ENCODE measurements at places on chromosomes 7 and 10.

- DNase-seq: peak; percentile 28
These were observed 29.5 kb upstream of the ARHGAP22 start for GRCh38 chr10:48634198-48634983.

DNA sequence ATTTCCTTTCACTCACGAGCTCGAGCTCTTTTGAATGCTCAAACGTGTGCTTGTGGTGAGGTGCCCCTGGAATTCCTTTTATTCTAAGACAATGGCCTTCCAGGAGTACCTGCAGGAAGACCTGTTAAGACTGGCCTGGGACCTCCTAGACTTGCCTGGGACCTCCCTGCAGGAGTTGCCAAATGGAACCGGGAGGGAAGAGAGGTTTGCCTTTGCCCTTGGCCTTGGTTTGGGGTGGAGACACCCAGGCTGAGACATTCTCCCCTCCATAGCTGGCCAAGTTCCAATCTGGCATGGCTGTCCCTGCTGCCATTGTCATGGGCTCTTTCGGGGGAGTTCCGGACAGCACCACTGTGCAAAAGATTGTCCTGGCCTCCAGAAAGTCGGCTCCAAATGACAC, 39.7 kb downstream of the DNAJB12 start:
- DNase-seq: no peak

GRCh38 chr7:13333371-13333770, 645.9 kb downstream of the ARL4A start:
- DNase-seq: no peak

DNA sequence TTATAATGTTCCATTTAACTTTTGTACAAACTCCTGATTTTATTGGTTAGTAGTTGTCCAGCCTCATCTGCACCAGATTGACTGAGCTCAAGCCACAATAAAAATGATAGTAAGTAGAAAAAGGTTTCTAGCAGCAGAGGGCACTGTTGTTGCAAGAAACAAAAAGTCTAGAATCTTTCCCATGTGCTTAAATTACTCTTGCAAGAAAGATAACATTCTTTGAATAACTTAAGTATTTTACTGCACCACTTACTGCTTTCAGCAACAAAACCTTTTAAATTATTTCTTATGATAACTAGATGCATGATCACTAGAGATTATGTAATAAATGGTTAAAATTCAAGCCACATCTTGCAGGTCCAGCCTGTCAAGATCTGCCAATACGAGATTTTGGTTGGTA, 27.0 kb downstream of the LMOD2 start:
- DNase-seq: no peak

- no peak for DNase-seq
These were observed 640.4 kb downstream of the TYW1 start for GRCh38 chr7:67637023-67637358.

DNA sequence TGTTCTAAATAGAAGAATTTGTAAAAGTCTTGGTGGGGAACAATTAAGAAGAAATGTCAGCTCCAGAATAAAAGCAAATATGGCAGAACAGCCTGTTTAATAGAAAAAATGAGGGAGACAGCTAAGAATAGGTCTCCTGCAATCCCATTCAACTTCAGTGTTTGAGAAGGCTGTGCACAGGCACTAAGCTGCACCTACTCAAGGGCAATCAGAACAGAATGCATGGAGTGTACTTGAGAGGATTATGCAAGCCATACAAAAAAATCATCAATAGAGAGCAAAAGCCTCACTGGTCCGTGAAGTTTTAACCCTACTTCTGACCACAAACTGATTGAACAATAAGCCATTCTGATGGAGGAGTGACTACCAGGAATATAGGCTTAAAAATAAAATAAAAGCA, 690.7 kb upstream of the PCDH15 start:
- no peak for DNase-seq

- DNase-seq: no peak
These were observed 543.3 kb downstream of the TNS3 start for GRCh38 chr7:47038621-47039020.

DNA sequence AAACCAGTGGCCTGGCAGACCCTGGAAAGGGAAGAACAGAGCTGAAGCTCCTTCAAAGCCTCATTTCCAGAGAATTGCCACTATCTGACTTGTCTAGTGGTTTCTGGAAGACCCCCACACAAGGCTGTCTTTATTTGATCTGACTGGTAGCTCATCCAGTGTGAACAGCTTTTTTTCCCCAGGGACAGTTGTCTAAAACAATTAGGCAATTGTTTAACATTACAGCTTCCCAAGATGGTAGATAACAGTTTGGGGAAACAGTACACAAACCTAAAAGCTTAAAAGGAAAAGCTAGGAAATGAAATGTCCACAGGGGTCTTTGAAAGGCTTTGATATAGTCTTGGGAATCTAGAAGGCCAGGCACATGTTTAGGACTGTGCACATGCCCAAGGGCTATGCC, 203.4 kb upstream of the CTBP2 start:
- DNase-seq: no peak

GRCh38 chr7:133355325-133355708, 102.4 kb downstream of the EXOC4 start:
- DNase-seq: no peak

GRCh38 chr10:128053356-128053755, 72.9 kb downstream of the MKI67 start:
- DNase-seq: no peak

GRCh38 chr7:1325246-1325645, 92.6 kb downstream of the UNCX start:
- no peak for DNase-seq

DNA sequence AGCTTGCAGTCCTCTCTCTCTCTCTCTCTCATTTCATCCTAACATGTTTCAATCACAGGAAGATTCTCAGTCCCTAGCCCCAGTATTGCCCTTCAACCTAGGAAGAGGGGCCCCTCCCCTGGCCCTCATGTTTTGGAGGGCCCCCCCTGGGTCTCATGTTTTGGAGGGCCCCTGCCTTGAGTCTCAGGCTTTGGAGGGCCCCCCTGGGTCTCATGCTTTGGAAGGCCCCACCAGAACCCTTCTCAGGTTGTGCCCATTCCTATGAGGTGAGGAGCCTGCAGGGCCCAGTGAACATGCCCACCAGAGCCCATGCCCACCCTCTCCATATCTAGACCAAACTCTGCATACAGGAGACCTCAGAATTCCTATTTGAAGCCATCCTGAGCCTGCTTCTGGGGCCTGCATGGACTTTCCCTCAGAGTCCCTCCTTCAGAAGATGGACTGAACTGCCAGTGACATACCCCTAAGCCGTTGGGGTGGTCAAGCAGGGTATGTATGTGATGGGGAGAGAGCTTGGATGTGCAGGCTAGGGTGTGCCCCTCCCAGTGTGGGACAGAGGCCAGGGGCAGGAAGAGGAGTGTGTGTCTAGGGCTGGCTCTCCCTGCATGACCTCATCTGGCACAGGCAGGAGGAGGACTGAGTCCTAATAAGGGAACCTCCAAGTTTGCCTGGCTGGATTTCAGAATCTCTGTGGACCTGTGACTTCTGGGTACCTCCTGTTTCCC, 8.1 kb upstream of the VDAC2 start:
- DNase-seq: no peak

GRCh38 chr7:124101173-124101768, 68.4 kb upstream of the TMEM229A start:
- peak; percentile 4 for DNase-seq

DNA sequence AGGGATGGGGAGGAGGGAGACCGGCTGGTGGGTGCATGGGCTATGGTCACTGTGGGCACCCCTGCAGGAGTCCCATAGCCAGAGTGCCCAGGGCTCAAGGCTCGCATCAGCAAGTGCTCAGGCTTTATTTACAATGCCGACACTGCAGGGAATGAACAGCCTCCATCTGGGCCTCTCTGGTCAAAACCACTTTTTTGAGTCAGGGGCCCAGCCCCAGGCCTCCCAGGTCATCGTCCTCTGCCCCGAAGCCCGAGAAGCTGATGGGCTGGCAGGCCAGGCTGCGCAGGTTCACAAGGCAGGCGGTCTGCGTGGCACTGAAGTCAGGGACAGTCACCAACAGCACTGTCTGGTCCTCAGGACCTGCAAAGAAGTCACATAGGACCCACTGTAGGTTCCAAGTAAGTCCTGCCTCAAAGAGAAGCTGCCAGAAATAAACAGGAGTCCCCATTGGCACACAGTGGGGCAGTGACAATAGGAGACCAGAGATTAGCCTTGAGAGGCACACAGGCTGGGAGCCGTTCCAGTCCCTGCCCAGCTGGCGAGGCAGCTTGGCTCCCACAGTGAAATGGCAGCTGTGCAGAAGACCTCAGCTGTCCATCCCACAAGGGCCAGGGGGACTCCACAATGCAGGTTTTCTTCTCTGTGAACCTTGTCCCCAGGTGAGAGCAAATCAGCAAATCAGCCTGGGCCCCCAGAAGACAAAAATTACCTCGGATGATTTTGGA, 8.6 kb downstream of the POLD2 start:
- no peak for DNase-seq

- DNase-seq: no peak
These were observed 137.2 kb downstream of the ARHGAP22 start for GRCh38 chr10:48467669-48468068.

- DNase-seq: no peak
These were observed 2.4 kb upstream of the PRR15 start for GRCh38 chr7:29561271-29561670.

DNA sequence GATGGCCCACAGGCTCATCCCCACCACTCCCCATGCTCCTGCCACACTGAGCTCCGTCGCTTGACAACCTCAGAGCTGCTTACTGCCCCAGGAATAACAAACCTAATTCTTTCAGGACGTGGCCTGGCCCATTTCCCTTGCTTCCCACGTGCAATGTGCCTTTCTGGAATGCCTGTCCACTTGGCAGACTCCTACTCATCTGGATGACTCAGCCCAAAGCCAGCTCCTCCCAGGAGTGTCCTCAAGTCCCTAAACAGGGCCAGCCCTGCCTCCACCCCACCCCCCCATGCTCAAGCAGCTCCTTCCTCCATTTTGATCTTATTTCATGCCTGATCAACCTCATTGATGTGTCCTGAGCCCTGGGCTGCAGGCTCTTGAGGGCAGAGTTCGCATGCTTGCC, 164.9 kb upstream of the RNF32 start:
- no peak for DNase-seq

GRCh38 chr10:9243941-9244411, 1189.5 kb downstream of the GATA3 start:
- no peak for DNase-seq

- no peak for DNase-seq
These were observed 33.4 kb upstream of the VWDE start for GRCh38 chr7:12436896-12437535.

- DNase-seq: no peak
These were observed 35.2 kb upstream of the HSPB1 start for GRCh38 chr7:76267107-76267893.

GRCh38 chr7:33459340-33459751, 330.0 kb downstream of the BBS9 start:
- no peak for DNase-seq

GRCh38 chr10:77333610-77334340, 303.8 kb downstream of the KCNMA1 start:
- DNase-seq: no peak

GRCh38 chr10:5480162-5480941, 19.0 kb downstream of the CALML5 start:
- no peak for DNase-seq

DNA sequence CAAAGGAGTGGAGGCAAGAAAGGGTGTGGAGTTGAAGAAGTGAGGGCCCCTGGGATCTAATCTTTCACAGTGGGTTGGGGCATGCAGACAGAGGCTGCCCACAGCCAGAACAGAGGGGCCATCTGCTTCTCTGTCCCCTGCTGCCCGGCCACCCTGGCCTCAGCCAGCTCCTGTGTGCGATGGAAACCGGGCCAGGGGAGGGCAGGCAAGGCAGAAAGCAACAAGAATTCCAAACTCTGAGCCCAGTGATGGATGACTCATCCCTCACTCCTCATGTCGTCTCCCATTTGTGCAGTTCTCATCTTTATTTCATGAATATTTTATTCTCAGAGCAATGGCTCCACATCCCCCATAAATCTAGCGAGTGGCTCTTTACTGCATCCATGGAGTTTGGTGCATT, 757.1 kb downstream of the GRID1 start:
- DNase-seq: no peak

GRCh38 chr10:12561307-12561706, 212.0 kb downstream of the CAMK1D start:
- no peak for DNase-seq

DNA sequence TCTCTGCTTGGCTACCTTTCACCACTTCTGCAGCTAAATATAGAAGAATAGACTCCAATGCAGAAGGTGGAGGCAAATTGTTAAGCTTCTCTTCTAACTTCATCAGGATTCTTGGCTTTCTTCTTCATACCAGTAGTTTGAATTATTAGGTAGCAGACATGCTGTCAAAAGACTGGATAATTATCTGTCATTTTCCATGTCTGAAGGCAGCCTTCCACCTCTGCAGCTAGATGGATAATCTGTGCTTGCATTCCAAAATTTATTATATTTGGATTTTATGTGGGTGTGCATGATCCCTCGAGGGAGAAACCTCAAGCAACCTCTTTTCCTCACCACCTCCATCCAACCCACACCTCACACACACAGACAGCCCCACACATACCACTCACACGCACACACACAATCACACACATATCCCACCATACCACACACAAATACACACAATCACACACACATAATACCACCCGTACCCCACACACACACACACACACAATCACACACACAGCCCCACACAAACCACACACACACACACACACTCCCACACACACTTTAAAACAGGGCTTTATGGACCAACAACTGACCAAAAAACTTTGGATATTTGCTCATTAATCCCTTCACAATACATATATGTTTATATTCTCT, 145.0 kb downstream of the C7orf25 start:
- DNase-seq: no peak

DNA sequence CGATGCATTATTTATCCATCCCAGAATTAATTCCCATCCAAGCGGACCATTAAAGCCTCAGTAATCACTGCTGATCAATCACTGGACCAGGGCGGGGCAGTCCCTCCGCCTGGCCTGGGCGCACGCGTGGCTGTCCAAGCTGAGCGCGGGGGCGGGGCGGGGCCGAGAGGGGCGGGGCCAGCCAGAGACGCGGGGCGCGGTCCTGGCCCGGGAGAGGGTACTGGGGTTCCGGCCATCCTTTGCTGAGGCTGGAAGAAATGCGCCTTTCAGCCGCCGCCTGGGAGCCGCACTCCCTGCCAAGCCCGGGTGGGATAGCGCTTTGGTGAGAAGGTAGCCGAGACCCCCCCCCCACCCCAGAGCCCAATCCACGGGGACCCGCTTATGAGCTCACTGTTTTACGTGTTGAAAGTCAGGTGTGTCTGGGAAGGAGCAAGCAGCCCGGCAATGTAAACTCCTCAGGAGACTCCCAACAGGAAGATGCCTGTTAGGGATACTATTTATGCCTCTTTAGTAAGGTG, at the start of gene ARHGAP22:
Gene ARHGAP22 (minus strand): TSS at position 83 of the 518 bp plus-strand sequence. CDS start 277 bp downstream, outside the sequence.
- DNase-seq: no peak
